Sigmoid colon (tissue), 7 donors: ENCODE measurements at places on chromosomes 13 and 19. TPM values are rescaled to one million over a fixed set of nuclear protein-coding genes. Genes with fewer than 3 reads are reported as not detected.

The DACT3 gene
- 87.2 TPM for total RNA-seq

The LMTK3 gene
- total RNA-seq: not detected

The AZU1 gene
- 0.36 TPM for total RNA-seq

GRCh38 chr13:21326155-21327031 is 132.7 kb downstream of the ZDHHC20 start:
- DNase-seq: peak; percentile 72

The CALR gene
- total RNA-seq: 147 TPM

The ATP8A2 gene
- 1.2 TPM for total RNA-seq

GRCh38 chr13:29081036-29081435 is 260.9 kb downstream of the MTUS2 start:
- no peak for DNase-seq

- no peak for DNase-seq
These were observed 36.6 kb upstream of the ZSCAN5A start for GRCh38 chr19:56351208-56351607.

The NLRP9 gene
- total RNA-seq: not detected

- DNase-seq: no peak
These were observed 8.4 kb upstream of the SUPT20H start for GRCh38 chr13:37067874-37068273.

DNA sequence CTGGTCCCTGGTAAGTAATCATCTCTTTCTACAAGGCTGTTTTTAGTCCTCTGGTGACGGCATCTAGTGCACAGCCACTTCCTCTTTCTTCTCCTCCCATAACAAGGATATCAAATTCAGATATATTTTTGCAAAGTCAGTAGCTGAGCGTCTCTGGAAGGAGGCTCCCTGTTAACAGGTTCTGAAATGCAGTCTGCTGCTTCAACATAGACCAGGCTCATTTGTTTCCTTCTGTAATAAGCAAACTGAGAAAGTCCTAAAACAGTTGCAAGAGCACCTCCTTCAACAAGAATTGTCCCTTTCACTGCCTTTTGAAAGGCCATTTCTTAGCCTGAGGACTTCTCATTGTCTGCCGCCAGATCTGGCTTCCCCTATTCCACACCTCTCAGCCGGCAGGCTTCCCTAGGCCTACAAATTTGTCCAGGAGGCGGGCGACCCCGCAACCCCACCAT is 7.4 kb upstream of the ZSCAN5A start:
- DNase-seq: no peak

- DNase-seq: no peak
These were observed 10.6 kb downstream of the PIAS4 start for GRCh38 chr19:4018140-4018613.

DNA sequence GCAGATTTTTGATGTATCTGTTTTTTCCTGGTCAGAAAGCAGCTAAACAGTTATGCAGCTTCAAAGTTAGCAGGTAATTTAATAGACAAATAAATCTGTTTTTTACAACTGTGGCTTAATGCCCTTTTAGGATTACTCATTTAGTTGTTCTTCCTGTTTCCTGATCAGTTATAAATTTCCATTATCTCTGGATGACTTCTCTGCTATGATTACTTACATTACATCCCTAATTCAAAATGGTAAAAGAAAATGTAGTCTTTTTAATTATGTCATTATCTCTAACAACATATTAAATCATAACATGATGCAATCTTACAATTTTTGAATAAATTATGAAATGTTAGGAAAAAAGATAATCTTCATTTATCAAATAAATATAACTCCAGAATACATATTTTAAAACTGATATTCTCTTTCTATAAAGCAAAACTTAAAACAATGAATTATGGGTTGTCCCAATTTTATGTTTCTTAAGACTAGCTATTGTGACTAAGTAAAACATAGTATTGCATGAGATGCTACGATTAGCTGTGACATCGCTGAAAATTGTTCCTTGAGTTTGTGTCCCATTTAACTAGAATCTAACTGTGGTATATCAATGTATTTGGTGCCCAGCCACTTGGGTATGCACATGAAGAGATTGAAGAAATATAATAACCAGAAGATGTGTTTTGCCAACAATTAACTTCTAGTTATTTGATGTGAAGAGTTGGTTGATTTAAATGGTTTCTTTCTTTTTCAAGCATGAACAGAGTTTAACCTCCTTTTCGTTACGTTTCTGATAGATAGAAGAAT is 605.3 kb upstream of the SPRY2 start:
- DNase-seq: no peak

The MIR17HG gene
- total RNA-seq: 5.4 TPM

The DIAPH3 gene
- 1.9 TPM for total RNA-seq

- DNase-seq: no peak
These were observed 88.6 kb upstream of the MBNL2 start for GRCh38 chr13:97133554-97133953.

The TTC9B gene
- total RNA-seq: 1.1 TPM

The HNRNPUL1 gene
- 153 TPM for total RNA-seq

GRCh38 chr13:21175656-21176214 is 617 bp downstream of the SKA3 start:
- no peak for DNase-seq

GRCh38 chr13:25069911-25070310 is 26.0 kb upstream of the PABPC3 start:
- DNase-seq: no peak
